ENCODE measurements at places on chromosomes 3 and 15. TPM values are rescaled to one million over a fixed set of nuclear protein-coding genes. Genes with fewer than 3 reads are reported as not detected.

WNT5A gene
- 35.5 TPM for total RNA-seq

ROBO1 gene
- 18.7 TPM for total RNA-seq

- DNase-seq, result peak; percentile 43
These were observed 356.4 kb downstream of the MFSD1 start for GRCh38 chr3:159158213-159158612.

DNA sequence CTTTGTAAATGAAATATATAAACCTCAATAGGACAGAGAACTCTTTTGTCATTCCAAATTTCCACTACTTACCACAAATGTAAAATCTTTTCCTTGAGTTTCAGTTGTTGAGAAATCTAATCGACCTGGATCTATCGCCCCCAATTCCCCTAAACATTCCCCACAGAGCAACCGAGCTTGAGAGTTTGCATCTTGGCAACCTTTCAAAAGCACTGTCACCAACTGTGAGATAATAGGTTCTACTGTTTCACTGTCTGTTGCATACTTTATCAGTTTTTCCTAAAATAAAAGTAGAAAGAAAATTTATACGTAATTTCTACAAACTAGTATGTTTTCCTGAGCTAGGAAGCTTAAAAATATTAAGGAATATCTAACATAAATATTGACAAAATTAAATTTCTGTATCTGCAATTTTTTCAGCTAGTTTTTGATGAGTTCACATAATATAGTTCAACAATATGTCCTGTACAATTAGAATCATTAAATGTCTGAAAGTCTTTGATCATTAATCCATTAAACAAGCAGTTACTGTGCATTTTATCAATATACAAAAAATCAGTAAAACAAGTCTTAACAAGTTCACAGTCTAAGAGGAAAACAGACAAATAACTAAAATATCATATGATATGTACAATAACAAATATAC is 54.5 kb downstream of the ATR start:
- no peak for DNase-seq

- no peak for DNase-seq
These were observed 22.2 kb downstream of the PDCD10 start for GRCh38 chr3:167712445-167712844.

DNA sequence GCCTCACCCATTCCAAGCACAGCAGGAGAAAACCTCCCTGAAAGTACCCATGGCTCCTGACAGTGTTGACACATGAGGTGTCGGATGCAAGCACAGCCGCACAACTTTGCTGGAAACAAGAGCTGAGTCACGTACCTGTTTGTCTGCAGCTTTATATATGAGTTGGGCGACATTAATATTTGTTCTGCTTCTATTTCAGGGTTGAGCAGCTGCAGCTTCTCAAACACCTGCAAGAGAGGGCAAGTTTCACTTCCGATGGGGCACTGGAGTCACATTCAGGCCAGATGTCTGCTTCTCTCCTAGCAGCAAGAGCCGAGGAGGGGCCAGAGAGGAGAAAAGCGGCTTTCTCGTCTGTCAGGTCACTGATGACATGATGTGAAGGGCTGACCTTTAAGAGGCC is 88.0 kb downstream of the NUP210 start:
- no peak for DNase-seq

DNA sequence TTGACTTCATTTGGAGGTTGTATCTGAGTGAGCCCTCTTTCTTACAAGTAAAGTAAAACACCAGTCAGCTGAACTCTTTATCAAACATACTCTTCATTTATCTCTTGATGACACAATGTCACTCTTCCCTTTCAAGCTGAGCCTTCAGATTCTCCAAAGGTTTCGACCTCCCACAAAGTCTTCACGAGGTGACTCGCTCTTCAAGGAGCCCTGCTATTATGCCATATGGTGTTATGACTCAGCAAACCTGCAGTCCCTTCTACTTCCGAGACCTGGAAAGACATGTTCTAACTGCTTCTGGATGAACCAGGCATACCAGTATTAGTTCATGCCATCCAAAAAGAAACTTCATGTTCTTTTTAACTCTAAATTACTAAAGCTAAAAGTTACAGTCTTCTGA is 23.1 kb downstream of the AADAC start:
- peak; percentile 76 for DNase-seq

DNA sequence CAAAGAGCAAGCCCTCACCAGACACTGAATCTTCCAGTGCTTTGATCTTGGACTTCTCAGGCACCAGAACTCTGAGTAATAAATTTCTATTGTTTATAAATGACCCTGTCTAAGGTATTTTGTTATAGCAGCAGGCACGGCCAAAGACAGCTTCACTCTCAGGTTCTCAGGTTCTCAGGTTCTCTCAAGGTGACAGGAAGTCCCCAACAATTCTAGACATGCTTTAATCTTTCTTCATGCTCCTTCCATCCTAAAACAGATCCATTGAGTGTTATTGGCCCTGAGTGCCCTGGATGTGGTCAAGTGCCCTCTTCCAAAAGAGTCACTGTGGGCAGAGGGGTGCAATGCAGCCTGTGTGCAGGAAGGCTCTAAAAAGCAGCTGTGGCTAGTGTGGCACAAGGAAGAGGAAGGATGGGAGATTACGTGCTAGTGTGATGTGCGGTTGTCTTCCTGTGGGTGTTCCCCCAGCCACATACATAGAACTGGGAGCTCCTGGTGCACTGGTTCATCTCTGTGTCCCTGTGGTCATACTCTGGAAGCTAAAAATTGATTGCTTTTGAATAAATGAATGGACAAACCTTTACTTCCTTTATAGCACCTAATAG is 11.0 kb upstream of the RAB7A start:
- DNase-seq, result no peak

- no peak for DNase-seq
These were observed 167.3 kb downstream of the NECTIN3 start for GRCh38 chr3:111238885-111239284.

All from myocyte (in vitro differentiated cells).